ENCODE measurements at places on chromosomes 11 and 22.

DNA sequence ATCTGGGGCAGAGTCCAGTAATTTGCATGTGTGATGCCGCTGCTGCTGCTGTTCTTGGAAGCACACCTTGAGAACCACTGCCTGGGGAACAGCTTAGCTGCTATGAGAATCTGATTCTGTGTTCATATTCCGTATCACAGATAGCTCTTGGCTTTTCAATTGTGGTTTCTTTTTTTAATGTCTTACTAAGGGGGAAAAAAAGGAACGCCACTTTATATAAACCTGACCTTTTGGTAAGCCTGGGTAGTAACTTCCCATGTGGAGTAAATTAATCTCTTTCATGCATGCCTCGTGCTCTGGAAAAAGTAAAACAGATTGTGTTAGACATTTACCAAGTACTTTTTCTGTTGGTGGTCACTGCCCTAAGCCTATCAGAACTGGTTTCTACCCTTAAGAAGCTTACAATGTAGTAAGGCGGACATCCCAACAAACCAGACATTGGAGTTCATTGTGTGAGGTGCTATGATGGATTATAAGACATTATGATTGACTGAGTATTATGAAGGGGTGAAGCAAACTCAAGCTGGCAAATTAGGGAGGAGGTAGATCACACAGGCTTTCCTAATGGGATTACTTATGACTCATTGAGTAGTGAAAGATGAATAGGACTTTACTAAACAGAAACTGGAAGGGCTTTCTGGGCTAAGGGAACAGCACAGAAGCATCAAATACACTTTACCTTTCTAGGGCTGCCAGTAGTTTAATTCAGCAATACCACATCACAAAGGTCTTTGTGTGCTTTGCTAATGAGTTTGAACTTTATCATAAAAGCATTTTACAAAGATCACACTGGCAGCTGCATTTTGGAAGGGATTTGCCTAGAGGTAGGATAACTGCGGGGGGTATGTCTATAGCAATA, 64.7 kb downstream of the MAML2 start:
- DNase-seq, result no peak

DNA sequence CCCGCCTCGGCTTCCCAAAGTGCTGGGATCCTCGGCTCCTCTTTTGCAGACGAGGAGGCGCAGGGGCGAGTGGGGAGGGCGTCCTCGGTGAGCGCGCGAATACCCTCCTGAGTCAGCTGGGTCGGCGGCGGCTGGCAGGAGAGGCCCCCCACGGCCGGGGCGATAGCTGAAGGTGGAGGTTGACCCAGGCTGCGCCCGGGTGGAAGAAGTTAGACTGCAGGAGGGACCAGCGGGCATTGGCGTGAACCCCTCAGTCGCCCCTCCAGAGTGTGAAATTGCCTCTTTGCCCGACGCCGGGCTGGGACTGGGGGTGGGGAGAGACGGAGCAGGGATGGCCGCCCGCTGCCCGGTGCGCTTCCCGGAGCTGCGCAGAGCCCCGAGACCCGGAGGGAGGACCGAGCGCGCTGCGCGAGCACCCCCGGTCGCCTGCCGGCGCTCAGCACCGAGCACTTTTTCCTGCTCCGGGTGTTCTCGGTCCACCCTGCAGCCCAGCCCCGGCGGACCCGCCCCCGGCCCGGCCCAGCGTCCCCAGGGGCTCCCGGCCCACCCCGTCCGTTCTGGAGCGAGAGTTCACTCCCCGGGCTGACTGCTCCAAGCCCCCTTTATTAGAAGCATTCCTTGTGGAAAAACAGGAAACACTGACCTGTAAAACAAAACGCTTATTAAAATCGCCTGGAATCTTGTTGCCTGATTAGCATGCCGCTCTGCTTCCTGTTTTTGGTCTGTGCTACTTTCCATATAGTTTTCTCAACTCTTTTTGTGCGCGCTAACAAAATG, 13.7 kb upstream of the CPT1A start:
- DNase-seq, result no peak

- no peak for DNase-seq
These were observed 21.6 kb upstream of the TMA7B start for GRCh38 chr22:39938509-39939111.

DNA sequence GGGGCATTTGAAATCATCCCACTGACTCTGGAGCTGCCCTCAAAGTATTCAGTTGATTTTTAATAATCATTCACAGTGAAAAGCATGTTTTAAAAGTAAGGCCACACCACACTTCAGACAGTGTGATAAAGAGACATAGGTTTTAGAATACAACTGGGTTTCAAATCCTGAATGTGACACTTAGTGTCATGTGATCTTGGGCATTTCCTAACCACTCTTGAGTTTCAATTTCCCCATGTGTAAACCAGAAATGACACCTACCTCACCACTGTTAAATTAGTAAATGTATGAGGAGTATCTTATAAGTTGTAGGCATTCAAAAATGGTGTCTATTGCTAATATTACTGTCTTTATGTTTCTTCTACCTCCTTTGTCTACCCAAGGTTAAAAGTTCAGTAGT, 5.4 kb downstream of the TMEM123 start:
- no peak for DNase-seq

DNA sequence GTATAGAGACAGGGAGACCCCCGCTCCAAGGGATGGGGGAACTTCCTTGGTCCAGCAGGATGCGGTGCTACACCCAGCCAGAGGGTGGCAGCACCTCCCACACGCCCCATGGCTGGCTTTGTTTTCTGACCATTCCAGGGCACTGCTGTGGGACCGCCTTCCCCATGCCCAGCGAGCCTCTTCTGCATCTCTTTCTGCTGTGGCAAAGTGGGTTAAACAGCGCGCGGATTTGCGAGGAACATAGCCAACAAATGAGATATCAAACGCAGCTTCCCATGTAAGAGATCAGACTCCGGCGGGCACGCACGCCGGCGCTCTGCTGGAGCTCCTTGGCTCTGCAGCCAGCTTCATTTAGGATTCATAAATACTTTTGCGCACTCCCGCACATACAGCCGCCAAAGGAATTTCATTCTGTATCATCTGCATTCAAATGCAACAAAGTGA, 485.8 kb upstream of the CADM1 start:
- no peak for DNase-seq

Measured in GM18507 (cell line).